ENCODE measurements at places on chromosomes 1 and 21.

GRCh38 chr1:70353601-70354331 is 756 bp downstream of the ANKRD13C start:
- H3K27me3 ChIP-seq: no peaks in the 10 kb centered on the region
- no peaks in the 10 kb centered on the region for H3K36me3 ChIP-seq
- H3K4me1 ChIP-seq: peaks cover 23% of the 10 kb centered on the region
- peak; percentile 84 for DNase-seq
- peak overlapping the region; percentile 95 for H3K27ac ChIP-seq
- peak overlapping the region; percentile 91 for H3K4me3 ChIP-seq

DNA sequence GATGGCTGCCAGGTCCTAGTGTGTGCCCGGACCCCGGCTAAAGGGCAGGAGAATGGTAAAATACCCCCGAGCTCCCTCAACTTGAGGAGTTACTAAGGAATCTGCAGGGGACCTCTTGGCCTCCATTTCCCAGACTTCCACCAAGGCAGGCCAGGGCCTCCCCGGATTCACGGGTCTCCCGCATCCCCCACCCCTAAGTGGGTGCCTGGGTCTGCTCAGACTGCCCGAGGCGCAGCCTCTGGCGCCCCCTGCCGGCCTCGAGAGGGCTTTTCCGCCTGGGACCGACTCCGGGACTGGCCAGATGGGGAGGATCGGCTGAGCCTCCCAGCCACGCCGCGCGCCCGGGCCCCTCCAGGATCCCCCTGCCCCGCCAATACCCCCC is 1.7 kb downstream of the PLEKHG5 start:
- H3K27ac ChIP-seq: no peak overlapping the region
- no peaks in the 10 kb centered on the region for H3K27me3 ChIP-seq
- H3K4me3 ChIP-seq: peak overlapping the region; percentile 85
- H3K36me3 ChIP-seq: no peaks in the 10 kb centered on the region

DNA sequence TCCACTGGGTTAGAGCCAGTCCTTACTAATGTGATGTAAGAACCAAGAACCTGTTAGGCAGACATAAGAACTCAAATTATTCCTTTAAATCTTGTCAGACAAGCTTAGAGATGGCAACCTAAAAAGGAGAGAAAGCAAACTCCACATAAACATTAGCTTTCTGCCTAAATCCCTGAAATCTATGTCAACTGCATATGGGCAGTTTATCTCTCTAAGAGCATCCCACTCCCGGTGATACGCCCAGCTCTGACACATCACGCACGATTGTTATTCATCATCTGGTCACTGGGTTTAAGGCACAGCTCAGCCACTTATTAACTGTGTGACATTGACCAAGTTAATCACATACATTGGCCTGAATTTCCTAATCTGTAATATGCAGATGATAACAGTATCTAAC is 323.7 kb downstream of the HHIPL2 start:
- no peak overlapping the region for H3K27ac ChIP-seq
- peaks cover 16% of the 10 kb centered on the region for H3K4me1 ChIP-seq
- H3K36me3 ChIP-seq: no peaks in the 10 kb centered on the region
- H3K4me3 ChIP-seq: no peak overlapping the region
- DNase-seq: peak; percentile 15

GRCh38 chr1:20470194-20470593 is 15.8 kb downstream of the CAMK2N1 start:
- H3K27ac ChIP-seq: no peak overlapping the region
- H3K4me3 ChIP-seq: no peak overlapping the region
- no peaks in the 10 kb centered on the region for H3K27me3 ChIP-seq
- no peaks in the 10 kb centered on the region for H3K4me1 ChIP-seq
- H3K36me3 ChIP-seq: no peaks in the 10 kb centered on the region

GRCh38 chr21:16742131-16742641 is 770.7 kb upstream of the CXADR start:
- H3K4me3 ChIP-seq: no peak overlapping the region
- no peak for DNase-seq
- H3K27ac ChIP-seq: no peak overlapping the region

- H3K4me1 ChIP-seq: no peaks in the 10 kb centered on the region
- no peaks in the 10 kb centered on the region for H3K36me3 ChIP-seq
- H3K27me3 ChIP-seq: no peaks in the 10 kb centered on the region
- H3K4me3 ChIP-seq: no peak overlapping the region
Measured at GRCh38 chr1:93506126-93506525, 58.2 kb downstream of the FNBP1L start.

DNA sequence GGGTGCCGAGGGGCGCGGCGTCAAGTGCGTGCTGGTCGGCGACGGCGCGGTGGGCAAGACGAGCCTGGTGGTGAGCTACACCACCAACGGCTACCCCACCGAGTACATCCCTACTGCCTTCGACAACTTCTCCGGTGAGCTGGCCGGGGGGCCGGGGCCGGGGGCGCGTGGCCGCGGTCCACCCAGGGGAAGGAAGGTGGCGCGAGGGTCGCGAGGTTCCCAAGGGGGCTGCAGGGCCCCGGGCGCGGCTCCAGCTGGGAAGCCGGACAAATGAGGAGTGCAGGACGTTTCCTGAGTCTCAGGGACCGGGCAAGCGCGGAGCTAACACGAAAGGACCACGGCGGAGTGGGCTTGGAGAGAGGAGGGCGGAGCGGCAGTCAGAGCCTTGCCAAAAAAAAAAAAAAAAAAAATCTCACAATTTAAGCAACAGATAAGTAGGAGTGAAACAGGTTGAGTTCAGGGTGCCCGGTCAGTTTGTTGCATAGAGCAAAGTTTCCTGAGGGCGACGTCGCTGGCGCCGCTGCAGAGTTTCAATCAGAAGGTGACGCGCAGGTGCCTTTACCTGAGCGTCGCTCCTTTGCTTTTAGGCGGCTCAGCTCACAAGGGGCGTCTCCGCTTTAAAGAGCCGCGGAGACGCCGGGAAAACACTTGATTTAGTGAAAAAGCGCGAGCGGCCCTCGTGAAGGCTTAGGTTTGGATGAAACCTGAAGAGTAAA is 750 bp downstream of the RHOU start:
- peak; percentile 71 for DNase-seq
- no peaks in the 10 kb centered on the region for H3K4me1 ChIP-seq
- no peaks in the 10 kb centered on the region for H3K27me3 ChIP-seq
- H3K27ac ChIP-seq: no peak overlapping the region
- H3K36me3 ChIP-seq: no peaks in the 10 kb centered on the region

DNA sequence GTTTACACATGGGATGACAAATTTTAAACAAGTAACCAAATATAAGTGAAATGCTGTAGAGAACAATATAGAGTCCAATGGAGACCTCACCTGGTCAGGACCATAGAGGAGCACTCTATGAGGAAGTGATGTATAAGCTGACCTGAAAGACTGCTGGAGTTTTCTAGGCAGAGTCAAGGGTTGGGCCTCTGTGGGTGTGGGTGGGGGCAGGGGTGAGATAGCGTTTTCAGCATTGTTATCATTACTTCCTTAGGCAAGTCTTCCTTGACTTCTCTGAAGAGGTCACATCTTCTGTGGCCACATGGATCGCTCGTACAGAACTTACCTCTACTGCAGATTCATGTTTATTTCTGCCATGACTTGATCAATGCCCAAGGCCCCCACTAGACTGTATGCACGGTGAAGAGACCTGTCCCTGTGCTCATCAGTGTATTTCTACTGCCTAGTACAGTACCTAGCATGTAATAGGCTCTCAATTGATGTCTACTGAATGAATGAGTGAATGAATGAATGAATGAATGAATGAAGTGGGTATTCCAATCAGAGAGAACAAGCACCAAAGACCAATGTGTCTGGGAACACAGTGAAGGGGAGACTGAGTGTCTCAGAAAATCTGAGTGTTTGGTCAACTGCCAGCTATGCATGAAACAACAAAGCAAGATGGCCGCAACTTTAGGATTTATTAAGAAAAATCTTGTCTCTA is 116.5 kb downstream of the RNF220 start:
- no peak for DNase-seq
- H3K4me1 ChIP-seq: no peaks in the 10 kb centered on the region
- no peak overlapping the region for H3K4me3 ChIP-seq
- no peaks in the 10 kb centered on the region for H3K36me3 ChIP-seq

DNA sequence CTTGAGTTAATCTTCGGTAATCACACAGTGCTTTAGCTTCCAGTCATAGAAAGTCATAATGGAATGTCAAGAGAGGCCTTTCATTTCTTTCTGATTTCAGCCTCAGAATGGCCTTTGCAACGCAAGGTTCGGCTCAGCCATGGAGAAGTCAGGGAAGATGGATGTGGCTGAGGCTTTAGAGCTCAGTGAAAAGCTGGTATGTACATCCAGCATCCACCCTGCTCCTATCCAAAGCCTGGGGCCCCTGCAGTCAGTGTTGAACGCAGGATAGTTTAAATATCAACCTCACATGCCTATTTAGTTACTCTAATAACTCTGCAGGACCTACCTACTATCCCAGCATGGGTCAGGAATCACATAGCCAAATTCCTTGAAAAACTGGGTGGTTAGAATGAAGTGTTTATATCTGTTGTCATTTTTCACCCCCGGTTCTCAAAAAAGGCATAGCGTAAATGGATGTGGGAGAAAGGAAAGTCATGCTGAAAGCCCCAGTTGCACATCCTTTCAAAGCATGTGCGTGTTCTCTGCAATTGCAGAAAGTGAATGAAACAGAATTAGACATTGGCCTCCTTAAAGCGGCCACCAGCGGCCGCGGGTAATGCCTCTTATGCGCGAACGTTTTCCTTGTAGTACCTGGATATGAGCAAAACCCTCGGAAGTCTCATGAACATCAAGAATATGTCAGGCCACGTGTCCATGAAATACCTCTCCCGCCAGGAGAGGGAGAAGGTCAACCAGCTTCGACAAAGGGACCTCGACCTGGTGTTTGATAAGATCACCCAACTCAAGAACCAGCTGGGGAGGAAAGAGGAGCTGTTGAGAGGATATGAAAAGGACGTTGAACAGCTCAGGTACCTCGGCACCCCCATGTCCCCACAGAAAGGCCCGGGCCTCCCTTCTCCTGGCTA is 28.8 kb upstream of the EFHD2 start:
- peaks cover under 1% of the 10 kb centered on the region for H3K4me1 ChIP-seq
- DNase-seq: no peak
- H3K36me3 ChIP-seq: no peaks in the 10 kb centered on the region

GRCh38 chr1:31880957-31881687 is 57.0 kb downstream of the PTP4A2 start:
- peak; percentile 31 for DNase-seq
- no peaks in the 10 kb centered on the region for H3K4me1 ChIP-seq
- no peak overlapping the region for H3K27ac ChIP-seq
- no peaks in the 10 kb centered on the region for H3K36me3 ChIP-seq
- no peak overlapping the region for H3K4me3 ChIP-seq

GRCh38 chr1:207876131-207876530 is 34.8 kb downstream of the CD34 start:
- no peak overlapping the region for H3K27ac ChIP-seq
- H3K4me3 ChIP-seq: no peak overlapping the region
- no peaks in the 10 kb centered on the region for H3K4me1 ChIP-seq
- H3K27me3 ChIP-seq: no peaks in the 10 kb centered on the region

DNA sequence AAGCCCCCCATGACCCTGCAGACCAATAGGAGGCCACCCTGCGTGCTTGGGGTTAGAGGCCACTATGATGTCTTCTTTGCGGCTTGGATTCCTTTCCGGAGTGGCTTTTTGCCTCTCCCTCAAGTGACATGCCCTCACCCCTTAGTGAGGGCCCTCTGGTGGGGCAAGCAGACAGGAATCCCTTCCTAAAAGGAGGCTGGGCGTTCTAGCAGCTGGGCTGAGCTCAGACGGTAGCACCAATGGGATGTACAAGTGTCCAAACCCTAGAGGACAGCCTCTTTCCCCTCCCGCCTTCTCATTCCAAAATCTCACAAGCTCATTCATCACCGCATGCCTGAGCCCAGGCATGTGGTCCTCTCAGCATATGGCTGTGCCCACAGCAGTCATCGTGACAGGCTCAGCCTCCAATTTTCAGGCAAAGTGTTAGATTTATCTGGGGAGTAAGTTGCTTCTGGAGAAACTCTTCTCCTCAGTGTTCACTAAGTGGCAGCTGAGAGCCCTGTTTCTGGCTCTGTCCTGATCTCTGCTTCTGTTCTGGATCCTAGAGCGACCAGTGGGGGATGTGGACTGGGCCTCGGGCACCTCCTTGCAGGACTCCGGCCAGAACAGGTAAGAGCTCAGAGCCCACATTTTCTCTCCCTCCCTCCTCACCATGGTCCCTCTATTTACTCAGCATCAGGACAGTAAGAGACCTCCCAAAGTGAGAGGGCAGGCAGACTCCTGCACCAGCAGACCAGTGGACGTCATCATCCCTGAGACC is 4.8 kb downstream of the KIAA1614 start:
- H3K27me3 ChIP-seq: no peaks in the 10 kb centered on the region
- DNase-seq: peak; percentile 61
- H3K36me3 ChIP-seq: no peaks in the 10 kb centered on the region
- H3K4me1 ChIP-seq: no peaks in the 10 kb centered on the region

DNA sequence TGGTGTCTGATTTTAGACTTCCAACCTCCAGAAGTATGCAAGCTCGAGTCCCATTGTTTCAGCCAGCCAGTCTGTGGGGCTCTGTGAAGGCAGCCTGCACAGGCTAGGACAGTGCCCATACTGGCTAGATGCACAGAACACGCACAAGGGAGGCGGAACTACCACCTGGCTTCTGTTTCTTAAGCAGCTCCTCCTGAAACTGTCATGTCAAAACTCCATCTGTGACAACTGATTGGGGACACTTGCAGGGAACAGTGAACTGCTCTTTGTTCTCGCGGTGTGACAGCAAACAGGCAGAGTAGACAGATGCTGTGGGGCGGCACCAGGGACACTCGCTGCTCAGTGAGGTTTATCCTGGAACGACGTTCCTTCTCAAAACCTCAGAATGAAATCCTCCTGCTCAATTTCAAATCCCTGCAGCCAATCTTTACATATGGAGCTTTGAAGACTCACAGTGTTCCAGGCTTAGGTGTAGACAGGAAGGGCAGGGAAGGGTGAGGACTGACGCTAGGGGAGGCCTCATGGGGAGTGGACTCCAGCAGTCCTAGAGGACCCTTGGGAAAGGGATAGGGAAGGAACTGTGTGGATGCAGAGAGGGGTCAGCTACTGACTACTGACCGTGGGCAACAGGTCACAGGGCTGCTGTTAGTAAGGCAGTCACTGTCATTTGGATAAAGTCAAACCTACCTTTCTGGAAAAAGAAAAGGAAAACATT is 73.8 kb downstream of the ERG start:
- H3K27me3 ChIP-seq: 0 out of 2 replicates have a peak, but pooled peaks cover 3% of the 10 kb centered on the region
- no peak overlapping the region for H3K27ac ChIP-seq
- H3K4me3 ChIP-seq: no peak overlapping the region
- no peaks in the 10 kb centered on the region for H3K4me1 ChIP-seq
- DNase-seq: no peak

DNA sequence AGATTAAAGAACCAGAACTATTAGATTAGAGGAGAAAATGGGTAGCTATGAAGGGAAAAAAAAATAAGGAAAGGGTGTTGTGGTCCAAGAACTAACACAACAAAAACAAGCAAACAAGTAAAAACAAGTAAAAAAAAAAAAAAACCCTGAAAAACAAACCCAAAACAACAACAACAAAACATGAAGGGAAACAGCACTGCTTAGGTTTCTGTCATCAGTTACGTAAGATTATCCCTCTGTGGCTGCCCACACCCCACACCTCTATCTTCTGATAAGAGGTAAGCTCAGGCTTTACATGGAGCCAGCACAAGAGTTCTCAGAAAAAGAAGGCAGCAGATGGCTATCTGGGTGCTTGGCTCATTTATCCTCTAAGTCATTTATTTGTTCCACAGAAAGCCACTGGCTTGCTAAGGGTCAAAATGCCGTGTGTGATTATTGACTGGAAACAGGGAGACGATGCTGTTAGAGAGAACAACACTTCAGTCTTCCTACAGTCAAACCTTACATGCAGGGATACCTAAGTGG is 57.5 kb downstream of the KIAA0319L start:
- no peak for DNase-seq
- H3K4me1 ChIP-seq: no peaks in the 10 kb centered on the region
- no peak overlapping the region for H3K4me3 ChIP-seq
- H3K27ac ChIP-seq: no peak overlapping the region
- H3K27me3 ChIP-seq: no peaks in the 10 kb centered on the region

All from GM23248 (cell line).